T-cell (primary cell): ENCODE measurements at places on chromosomes 7 and 10.

DNA sequence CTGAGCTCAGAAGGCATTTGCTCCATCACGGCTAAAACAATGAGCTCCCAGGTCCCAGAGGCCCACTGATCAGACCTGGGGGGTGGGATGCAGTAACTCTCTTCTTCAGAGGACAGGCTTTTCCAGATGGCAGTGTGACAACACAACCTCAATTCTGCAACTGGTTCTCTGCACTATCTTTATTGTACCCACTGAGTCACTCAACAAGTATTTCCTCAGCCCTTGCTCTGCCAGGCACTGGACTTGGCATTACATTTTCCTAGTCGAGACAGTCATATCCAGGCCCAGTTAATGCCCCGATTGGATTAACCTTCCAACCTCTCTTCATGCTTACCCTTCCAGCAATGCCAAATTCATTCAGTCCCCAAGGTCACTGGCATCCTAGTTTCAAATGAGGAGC, 72.6 kb downstream of the JAZF1 start:
- no peak for DNase-seq

GRCh38 chr10:113041841-113042750, 92.0 kb downstream of the TCF7L2 start:
- no peak for DNase-seq

- DNase-seq, result no peak
These were observed 1019.4 kb downstream of the KCNMA1 start for GRCh38 chr10:76618171-76618570.

- no peak for DNase-seq
These were observed 285.0 kb upstream of the HABP2 start for GRCh38 chr10:113267619-113268562.

GRCh38 chr10:44965651-44966097, 6.1 kb downstream of the RASSF4 start:
- DNase-seq, result no peak

DNA sequence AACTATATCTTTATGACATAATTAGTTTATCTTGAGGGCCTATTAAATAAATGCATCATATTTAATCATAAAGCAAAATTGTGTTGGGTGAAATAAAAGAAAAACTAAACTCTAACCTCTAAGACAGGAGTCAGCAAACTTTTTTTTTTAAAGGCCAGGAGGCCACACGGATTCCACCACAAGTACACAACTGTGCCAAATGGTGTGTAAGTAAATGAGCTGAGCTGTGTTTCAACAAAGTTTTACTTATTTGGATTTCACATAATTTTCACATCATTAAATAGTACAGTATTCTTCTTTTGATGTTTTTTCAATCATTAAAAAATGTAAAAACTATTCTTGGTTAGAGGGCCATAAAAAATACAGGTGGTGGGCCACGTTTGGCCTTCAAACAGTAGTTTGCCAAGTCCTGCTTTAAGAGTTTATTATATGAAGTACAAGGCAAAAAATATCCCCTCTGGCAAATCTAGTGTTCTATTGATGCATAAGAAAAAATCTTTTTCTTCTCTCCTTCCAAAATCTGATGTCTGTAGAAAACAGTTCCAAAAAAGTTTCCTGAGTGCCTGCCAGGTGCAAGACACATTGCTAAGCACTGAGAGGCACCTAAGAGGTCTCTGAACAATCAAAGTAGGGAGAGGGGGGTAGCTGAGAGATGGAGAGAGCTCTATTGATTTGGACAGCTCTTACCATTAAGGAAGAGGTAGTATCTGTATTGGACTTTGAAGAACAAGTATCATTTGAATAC, 26.5 kb upstream of the SPOCK2 start:
- no peak for DNase-seq

GRCh38 chr10:28833313-28833712, 156.0 kb downstream of the BAMBI start:
- no peak for DNase-seq

DNA sequence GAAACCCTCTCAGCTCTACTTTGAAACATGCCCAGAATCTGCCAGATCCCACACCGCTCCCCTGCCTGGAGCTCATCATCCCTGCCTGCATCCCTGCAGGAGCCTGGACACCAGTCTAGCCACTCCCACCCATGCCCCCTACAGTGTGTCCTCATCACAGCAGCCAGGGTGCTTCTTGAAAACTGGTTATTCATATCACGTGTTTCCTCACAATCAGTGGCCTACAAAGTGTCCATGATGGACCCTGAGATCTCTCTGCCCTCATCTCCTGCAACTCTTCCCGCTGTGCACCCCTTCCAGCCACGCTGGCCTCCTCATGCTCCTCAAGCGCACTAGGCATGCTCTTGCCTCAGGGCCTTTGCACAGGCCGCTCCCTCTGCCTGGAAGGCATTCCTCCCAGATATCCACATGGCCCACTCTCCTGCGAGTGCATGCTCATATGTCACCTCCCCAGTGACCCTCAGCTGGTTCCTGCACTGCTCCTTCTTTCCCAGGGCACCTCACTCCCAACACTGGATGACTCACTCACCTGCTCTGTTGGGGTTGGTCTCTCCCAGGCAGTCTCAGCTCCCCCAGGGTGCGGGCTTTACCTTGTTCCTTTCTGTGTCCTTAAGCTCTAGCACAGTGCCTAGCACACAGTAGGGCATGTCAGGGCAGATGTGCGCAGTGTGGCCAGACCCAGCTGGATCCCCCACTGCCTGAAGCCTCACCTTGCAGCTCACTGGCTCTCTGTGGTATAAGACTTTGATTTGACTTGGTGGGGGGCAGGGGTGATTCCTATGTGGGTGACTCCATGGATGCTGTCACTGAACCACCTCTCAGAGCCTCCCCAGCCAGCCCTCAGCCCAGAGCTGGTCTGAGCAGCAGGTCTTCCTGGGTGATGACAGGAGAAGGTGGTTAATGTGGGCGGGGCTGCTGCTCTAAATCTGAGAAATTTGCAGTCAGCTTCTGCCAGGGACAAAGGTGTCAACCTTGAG, 37.3 kb downstream of the CDH23 start:
- DNase-seq, result peak; percentile 20

DNA sequence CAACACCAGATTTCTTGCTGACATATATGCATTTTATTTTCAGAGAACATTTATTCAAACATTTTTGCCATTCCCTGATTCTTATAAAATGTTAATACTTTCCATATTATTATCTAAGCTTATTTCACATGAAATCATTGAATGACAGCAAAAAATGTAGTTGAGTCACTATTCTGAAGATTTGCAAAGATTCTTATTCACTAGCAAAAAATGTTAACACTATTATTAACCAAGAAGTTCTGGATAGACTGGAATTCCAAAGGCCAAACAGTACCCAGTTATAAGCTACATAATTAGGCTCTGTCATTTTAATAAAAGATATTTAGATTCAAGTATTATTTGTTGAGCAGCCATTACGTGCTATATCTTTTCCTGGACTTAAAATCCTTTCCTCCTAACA, 4.3 kb downstream of the GSTO2 start:
- DNase-seq, result no peak

- no peak for DNase-seq
These were observed 92.3 kb downstream of the VTI1A start for GRCh38 chr10:112539340-112539739.

- no peak for DNase-seq
These were observed 306.4 kb downstream of the FGFR2 start for GRCh38 chr10:121291823-121292222.

DNA sequence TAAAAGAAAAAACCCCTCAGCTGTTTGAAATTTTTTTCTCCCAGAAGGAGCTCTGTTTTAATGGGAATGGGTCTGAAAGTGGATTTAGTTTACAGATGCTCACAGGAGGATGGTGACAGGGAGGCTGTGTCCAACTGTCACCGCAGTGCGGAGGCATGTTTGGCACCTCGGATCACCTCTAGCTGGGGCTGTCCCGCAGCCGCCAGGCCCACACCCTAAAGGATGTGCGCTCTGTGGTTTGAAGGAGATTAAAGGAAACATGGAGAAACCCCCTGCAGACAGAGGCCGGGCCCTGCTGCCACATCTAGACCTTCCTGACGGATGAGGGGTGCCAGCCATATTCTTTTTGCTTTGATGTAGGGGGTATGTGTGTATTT, 160.6 kb downstream of the DNAJB6 start:
- DNase-seq, result no peak

GRCh38 chr7:31647511-31647910, 39.5 kb upstream of the PPP1R17 start:
- DNase-seq, result no peak

- DNase-seq, result no peak
These were observed 103.0 kb downstream of the COL26A1 start for GRCh38 chr7:101465576-101466196.
